ENCODE measurements at places on chromosomes 5 and 9.

- DNase-seq, result no peak
These were observed 182.6 kb downstream of the FBXL7 start for GRCh38 chr5:15682566-15682965.

DNA sequence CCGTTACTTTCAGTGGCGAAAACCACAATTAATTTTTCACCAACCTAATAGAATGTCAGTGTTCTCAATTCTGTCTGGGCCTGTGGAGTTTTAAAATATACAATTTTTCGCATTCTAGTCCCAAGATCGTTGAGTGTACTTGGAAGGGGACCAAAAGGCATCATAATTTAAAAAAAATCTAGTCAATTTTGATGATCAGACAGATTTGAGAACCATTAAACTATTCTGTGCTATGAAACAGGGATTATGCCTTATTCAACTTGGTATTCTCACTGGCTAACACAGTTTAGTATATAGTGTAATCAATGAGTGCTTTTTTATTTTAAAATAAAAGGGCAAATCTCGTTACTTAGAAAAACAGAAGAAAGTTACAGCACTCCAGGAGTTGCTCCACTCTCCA, 61.5 kb upstream of the TNFSF15 start:
- DNase-seq, result no peak

DNA sequence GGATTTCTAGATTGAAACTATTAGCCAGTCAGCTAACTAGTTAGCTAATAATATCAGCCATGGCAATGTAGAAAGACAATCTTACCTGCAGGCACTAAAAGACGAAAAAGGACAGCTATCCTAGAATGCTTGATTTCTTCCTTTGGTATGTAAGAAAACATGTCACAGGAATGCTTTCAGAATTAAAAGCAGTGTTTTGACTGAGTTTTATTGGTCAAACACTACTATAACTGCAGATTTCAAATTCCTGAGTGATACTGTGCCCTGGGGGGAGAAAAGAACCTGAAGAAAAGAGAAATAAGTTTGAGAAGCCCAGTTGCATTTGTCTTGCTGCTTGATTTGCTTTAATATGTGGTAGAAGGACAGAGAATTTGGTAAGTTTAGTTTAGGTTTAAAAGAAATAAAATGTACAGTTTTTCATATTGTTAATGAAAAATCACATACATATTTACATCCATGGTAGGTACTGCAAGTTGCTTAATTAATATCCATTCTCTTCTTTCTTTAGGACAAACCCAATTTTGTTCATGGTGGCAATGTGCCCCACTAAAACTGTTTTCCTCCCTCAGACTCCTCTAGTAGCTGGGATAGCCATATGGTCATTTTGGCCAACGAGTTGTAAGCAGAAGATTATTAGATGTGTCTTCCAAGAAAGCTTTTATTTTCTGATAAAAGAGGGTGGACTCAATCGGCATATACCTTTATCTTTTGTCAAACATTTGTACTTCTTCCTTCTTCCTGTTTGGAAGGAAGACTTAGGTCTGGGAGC, 4.3 kb upstream of the FAM169A start:
- no peak for DNase-seq

DNA sequence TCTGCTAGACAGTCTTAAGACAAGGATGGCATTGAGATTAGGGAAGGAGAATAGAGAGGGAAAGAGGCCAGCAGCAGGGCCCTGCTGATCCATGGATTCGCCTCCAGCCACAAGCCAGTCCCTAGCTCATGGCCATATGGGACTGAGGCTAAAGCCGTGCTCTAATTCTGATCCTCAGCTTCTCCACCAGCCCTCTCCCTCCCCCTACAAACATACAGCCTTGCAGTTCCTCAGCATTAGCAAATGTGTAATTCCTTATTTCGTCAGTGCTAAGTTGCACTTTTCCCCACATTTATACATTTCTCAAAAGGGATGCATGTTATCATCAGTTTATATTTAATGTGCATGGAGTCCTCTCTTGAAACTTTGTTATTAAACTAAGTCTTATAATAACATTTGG, 34.8 kb downstream of the ZNF462 start:
- DNase-seq, result no peak

- no peak for DNase-seq
These were observed 536 bp downstream of the FEM1C start for GRCh38 chr5:115544043-115544435.

DNA sequence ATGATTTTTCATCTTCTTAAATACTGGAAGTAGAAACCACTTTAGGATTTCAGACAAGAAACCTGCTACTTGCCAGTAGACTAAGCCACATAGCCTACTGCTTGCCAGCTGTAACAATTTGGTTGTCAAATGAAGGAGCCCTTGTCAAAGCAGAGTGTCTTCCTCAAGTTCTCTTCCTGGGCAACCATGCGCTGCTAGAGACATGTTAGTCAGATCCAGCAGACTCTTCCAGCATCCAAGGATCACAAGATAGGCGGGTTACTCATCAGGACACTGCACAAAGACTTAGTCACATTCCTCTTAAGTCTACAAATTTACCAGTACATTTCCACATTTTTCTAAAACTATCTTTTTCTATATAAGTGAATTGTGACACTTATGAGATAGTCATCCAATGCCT, 24.4 kb downstream of the SKIC3 start:
- peak; percentile 7 for DNase-seq

GRCh38 chr5:15601274-15601673, 101.3 kb downstream of the FBXL7 start:
- DNase-seq, result no peak

- peak; percentile 92 for DNase-seq
These were observed 273.4 kb downstream of the CSNK1G3 start for GRCh38 chr5:123785162-123786071.

DNA sequence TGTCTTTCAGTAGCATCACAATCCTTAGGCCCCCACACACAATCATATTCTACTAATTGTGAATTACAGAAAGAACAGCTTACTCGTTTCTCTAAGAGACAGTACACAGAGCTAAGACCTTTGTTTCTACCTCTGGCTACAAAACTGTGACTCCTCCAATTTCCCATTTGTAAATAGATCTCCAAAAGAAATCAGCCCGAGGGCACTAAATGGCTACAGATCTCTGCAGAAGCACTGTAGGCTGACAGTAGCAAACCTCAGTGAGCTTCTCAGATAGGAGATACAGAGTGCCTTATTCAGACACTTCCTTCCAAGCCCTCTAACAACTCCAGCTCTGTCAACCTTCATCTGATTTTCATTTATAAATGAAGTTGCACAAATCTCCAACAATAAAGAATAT, 51.0 kb downstream of the EFNA5 start:
- no peak for DNase-seq

- no peak for DNase-seq
These were observed 21.7 kb upstream of the ADAMTSL1 start for GRCh38 chr9:18452276-18452675.

GRCh38 chr9:6109571-6109970, 94.1 kb upstream of the RANBP6 start:
- DNase-seq, result no peak

DNA sequence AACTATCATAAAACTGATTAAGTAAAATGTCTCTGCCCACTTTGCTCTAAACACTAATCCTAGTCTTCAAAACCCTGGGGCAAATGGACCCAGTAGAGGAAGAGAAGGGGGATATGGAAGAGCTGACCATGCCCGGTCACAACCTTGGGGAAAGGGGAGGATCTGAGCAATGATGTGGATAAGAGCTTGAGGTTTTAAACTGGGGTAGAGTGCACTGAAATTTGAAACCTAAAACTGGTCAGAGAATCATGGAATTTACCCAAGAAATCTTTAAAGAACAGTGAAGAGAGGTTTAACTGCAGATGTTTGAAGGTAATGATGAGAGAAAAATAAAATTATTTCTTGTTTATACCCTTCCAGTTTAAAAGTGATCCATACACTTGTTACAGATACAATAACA, 110.8 kb downstream of the MRPS30 start:
- no peak for DNase-seq

GRCh38 chr5:477871-478270, 34.9 kb downstream of the EXOC3 start:
- DNase-seq, result no peak

DNA sequence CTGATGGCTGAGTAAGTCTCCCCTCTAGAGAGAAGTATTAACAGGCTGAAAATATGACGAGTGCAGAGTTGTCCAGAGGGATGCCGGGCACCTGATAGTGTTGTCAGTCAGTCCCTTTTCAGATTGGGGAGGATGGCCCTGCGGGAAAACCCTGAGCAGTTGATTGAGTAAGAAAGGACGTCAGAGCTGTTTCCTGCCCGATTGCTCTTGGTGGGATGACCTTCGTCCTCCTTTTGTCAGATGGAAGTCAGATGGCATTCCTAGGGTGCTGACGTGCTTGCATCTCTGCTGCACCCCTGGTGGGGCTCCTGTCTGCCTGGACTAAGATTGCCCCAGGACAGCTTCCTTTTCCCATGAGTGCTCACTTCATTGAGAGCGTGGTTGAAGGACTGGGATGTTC, 9.8 kb downstream of the ZNF354B start:
- DNase-seq, result no peak

GRCh38 chr5:66892716-66893115, 296.5 kb downstream of the MAST4 start:
- no peak for DNase-seq
